ENCODE measurements at places on chromosomes 11 and 22.

- DNase-seq: no peak
These were observed 81.6 kb downstream of the YAP1 start for GRCh38 chr11:102191832-102192231.

DNA sequence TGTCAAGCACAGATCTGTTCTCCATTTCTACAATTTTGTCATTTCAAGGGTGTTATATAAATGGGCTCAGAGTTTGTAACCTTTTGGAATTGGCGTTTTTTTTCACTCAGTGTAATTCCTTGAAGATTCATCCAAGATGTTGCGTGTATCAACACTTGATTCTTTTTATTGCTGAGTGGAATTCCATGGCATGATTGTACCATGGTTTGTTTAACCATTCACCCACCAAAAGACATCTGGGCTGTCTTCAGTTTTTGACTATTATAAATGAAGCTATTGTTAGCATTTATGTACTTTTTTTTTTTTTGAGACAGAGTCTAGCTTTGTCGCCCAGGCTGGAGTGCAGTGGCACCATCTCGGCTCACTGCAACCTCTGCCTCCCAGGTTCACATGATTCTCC, 2.9 kb downstream of the OOSP1 start:
- no peak for DNase-seq

GRCh38 chr11:62645671-62645945, 805 bp downstream of the GANAB start:
- peak; percentile 33 for DNase-seq

DNA sequence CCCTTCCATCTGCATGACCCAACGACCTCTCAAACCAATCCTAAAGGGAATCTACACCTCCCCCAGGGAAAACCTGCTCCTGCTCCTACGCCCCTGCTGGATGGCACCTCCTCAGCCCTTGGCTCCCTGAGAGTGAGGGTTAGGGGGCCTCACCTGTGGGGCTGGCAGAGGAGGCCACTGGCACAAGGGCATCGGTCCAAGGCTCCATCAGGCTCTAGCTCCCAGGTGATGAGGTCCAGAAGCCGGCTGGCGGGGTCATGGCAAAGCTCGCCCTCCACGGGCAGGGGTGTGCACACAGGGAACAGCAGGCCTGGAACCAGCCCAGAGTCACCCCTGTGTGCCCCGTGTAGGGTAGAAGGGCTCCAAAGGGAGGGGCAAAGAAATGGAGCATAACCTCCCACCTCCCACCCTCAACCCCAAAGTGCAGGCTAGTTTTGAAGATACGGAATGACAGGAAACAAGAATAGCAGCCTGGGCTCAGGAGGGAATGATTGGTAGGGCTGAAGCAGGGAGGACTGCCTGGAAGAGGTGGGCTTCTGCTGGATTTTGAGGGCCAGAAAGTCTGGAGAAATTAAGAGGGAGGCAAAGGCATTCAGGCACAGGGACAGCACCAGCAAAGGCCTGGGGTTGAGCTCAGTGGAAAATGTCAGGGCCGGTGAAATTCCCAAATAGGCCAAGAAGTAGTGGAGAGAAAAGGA, 42.6 kb downstream of the DKK3 start:
- no peak for DNase-seq

DNA sequence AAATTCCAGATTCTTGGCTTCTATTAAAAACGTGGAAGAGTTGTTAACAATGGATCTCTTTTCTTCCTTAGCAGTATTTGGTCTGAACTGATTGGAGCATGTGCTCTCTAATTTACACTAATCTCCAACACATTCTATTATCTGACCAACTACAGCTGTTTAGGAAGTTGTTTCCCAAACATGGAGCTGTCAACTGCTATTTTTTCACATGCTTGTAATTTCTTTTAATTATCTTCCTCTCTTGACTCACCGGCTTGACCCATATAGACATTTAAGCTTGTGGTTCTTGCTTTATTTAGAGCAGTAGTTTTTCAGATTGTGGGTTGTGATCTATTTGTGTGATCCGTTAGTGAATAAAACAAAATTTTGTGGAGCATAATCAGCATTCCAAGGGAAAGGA, 40.8 kb downstream of the CTNND1 start:
- DNase-seq: no peak

DNA sequence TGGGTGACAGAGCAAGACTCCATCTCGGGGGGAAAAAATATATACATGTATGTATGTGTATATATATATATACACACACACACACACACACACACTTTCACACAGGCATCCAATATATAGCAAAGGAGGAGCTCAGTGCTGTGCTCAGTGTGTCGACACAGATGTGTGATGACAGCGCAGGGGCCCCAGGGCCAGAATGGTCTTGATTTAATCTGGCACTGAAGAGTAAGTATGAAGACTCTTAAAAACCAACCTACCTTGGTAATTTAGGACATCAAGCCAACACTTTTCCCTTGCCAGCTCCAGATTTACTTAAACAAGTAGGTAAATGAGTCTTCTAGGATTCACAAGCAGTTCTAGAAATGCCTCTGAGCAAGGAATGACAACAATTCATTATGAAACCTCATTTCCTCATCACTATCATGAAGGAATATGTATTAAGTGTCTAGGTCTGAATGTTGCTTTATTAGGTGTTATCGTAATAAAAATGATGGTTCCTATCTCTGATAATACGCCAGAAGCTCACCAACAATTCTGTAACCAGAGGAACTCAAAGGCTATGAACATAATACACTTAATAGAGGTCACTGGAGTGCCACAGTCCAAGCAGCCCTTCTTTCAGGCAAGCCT, 71.5 kb downstream of the SGSM3 start:
- no peak for DNase-seq

GRCh38 chr11:19394525-19395016, 153.8 kb upstream of the E2F8 start:
- no peak for DNase-seq

GRCh38 chr11:89355646-89356045, 135.5 kb downstream of the NOX4 start:
- no peak for DNase-seq

DNA sequence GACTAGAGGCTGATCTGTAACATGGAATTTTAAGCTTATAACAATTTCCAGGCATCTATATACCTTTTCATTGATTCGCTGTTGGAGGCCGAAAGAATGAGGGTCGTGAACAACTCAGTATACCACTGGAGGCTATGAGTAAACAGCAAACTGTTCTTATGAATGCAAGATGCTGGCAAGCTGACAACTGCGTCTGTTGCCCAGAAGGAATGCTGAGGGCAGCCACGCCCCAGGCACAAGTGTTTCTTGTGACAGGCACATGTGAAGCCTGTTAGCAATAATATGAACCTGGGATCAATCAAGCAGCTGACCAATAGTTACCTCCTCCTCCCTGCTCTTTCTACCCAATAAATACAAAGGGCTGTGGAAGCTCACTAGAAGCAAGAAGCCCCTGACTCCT, 15.3 kb downstream of the RTCB start:
- DNase-seq: no peak

- DNase-seq: no peak
These were observed 32.5 kb downstream of the CYB5R2 start for GRCh38 chr11:7640816-7641215.

DNA sequence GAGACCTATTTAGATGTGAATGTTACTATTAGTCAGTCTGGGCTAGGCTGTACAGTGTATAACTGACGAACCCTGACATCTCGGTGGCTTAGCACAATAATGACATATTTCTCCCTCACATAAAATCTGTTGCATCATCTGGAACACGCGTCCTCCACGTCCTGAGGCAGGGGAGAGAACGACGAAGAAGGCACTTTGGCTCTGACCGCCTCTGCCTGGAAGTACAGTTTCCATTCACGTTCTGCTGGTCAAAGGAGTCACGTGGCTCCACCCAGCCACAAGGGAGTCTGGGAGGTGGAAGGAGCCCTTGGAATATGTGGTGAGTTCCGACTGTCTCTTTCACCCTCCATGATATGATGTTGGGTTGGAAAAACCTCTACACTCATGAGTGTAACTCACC, 55.1 kb upstream of the CD82 start:
- no peak for DNase-seq

GRCh38 chr22:48640890-48641841, 1186.5 kb downstream of the BRD1 start:
- no peak for DNase-seq

- no peak for DNase-seq
These were observed 19.7 kb downstream of the ATG16L2 start for GRCh38 chr11:72833811-72834493.
